ENCODE measurements at places on chromosomes 2 and 18. TPM values are rescaled to one million over a fixed set of nuclear protein-coding genes. Genes with fewer than 3 reads are reported as not detected.

GRCh38 chr2:54728669-54729120, 5.2 kb downstream of the EML6 start:
- DNase-seq = no peak

- no peak for DNase-seq
Observed at GRCh38 chr18:6624271-6624660, 105.2 kb upstream of the ARHGAP28 start.

DNA sequence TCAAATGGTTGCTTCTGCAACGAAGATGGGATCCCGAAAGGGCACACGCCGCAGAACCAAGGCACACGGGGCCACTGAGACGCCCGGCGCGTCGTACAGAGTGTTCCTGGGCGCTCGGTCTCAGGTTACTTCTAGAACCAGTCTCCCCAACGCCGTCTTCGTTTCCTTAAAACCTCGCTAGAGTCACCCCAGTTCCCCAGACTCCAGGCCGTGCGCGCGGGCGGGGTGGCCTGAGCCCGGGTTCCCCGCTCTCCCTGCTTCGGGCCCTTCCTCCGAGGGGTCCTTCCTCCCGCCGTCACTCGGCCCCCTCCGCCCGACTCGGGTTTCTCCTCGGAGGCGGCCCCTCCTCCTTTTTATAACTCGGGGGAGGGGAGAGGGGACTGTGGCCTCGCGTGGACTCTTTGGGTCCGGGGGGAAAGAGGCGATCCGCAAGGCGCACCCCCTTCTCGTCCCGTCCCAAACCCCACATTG, 774 bp upstream of the FZD7 start:
- peak; percentile 33 for DNase-seq

DNA sequence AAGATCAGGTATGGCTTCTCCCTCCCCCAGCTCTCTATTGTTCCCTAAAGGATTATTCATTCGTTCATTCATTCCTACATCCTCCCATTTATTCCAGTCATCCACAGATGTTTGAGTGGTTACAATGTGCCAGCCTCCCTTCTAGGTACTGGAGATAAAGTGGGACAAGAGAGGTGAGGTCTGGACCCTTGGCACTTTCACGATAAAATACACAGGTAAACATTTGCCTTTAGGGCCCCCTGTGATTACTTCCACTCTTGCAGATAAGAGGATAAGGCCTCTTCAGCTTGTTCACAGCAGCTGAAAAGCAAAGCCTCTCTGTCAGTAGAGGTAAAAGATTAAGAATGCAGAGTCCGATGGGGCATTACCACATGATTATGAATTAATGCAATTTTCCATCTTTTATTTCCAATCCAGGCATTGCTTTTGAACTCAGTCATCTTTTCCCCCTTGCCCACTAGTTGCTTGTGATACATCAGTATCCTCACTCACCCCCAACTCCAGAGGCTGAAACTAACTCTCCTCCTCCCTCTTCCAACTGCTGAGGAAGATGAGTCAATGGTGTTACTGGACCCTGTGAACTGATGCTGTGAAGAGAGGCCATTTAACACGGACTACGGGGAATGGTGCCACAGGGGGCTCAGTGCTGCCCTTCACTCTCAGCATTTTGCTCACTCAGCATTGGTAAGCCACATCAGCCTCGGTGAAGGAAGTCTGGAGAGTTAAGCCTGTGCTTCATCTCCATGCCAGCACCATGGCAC, 1.1 kb upstream of the DPP4 start:
- no peak for DNase-seq

- no peak for DNase-seq
Observed at GRCh38 chr2:127604986-127605385, 41.0 kb upstream of the GPR17 start.

GRCh38 chr2:238155761-238156694, 2.7 kb upstream of the ERFE start:
- DNase-seq = no peak

GRCh38 chr2:218782528-218782844, 539 bp downstream of the CYP27A1 start:
- DNase-seq = no peak

DNA sequence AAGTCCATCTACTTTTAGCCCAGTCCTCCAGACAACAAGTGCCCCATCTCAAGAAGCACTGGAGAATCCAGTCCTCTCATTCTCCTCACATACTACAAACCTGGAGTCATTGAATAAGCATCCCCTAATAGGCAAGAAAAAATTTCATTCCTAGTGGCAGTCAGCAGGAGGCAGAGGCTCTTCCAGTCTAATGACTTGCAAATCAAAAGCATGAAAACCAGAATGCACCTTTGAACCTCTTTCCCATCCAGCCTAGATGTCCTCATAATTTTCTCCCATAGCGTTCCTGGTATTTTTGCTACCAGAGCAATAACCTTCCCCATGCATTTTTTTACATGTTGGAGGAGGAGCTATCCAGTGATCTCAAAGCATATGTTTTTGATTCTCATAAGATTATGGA, 252.6 kb downstream of the TTC32 start:
- no peak for DNase-seq

DNA sequence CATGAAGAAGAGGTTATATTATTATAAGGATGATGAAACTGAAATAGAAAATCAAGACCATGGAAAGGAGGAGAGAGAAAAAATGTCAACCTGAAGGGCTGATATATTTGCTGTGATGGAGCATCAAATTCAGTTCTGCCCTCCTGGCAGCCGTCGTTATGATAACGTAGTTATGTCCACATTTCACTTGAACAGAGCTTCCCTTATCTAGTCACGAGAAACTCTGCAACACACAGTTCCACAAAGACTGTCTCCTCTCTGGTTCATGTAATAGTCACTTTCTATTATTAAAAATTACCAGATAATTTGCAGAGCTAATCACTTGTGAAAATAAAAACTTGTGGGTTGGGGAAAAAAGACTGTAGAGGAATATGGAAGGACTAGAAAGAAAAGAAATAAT, 19.5 kb upstream of the RBMS1 start:
- DNase-seq = no peak

DNA sequence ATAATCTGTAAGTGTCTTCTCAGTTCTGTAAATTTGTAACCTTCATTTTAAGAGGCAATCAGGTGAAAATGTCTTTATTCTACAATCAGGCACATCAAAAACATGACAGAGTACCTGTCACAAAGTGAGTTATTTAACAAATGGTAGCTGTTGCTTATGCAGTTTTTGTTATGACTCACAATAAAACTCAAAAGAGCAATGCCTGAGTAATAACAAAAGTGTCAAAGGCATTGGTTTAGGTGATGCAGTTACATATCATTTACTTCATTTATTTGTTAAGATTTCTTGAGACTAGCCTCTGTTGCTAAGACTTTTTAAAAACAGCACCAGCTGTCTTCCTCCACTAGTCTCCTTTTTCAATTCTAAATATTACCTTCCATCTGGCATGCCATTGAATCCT, 177.8 kb downstream of the KIAA1328 start:
- DNase-seq = no peak

GRCh38 chr2:212979799-212980198, 171.6 kb downstream of the IKZF2 start:
- DNase-seq = no peak

DNA sequence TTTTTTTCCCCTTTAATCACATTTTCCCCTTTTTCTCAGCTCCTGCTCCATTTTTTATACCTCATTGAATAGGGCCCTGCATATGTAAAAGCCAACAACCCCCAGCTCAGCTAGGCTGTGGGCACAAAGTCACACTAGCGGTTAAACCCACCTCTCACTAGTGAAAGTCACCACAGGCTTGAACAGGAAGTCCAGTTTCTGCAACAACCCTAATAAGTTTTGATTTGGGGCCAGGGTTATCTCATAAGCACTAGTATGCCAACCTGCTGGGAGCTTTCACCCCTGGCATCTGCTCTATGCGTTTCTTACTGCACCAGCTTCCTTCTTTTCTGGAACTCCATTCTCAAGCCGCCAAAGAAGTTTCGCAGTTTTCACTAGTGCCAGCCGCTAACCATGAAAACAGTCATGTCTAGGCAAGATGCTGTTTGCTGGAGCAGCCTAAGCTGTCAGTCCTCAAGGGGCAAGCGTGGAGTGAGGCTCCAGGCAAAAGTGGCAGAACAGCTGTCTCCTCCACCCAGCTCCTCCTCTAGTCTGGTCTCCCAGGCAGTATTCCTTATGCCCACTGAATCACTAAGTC, 197.0 kb upstream of the MEIS1 start:
- no peak for DNase-seq

GRCh38 chr18:49094979-49095632, 144.3 kb upstream of the SMAD7 start:
- DNase-seq = no peak

Gene UGT1A4
- not detected for total RNA-seq

Gene ACVR1C
- total RNA-seq = 1.6 TPM

Gene VSNL1
- total RNA-seq = not detected

Gene WNT10A
- total RNA-seq = 0.70 TPM

Gene GRB14
- not detected for total RNA-seq
